ENCODE measurements at places on chromosomes 3 and 15.

GRCh38 chr3:152241142-152242017, 27.3 kb upstream of the MBNL1 start:
- DNase-seq, result no peak

GRCh38 chr3:18049096-18049495, 306.7 kb upstream of the TBC1D5 start:
- DNase-seq, result no peak

- DNase-seq, result no peak
Measured at GRCh38 chr3:142925140-142925539, 36.3 kb upstream of the PCOLCE2 start.

- peak; percentile 68 for DNase-seq
Measured at GRCh38 chr3:185825639-185826481, 1.0 kb upstream of the IGF2BP2 start.

DNA sequence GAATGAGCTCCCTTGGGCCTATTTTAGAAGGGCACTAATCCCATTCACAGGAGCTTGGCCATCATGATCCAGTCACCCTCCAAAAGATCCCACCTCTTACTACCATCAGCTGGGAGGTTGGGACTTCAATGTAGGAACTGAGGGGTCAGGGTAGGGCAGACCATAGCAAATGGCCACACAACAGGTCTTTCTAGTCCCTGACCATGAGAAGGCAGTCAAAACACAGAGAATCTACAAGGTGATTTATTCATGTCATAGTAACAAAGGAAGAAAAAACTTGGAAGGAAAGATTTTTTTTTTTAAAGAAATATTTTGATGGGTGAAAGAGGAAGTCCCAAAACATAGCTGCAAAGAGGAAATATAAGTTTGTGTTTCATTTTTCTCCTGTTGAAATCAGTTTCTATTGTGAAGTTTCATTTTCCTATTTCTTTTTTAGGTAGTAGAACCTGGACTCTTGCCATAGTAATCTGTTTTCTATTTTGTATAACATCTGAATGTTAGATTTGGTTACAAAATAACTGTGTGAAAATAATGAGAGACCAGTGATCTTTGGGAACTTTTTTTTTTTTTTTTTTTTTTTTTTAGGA, 23.5 kb upstream of the TNFSF10 start:
- DNase-seq, result no peak

GRCh38 chr3:108137460-108137814, 46.6 kb upstream of the CD47 start:
- DNase-seq, result no peak

GRCh38 chr15:32033186-32033890, 3.0 kb downstream of the CHRNA7 start:
- DNase-seq, result no peak
